ENCODE measurements at places on chromosomes 1 and 21. TPM values are rescaled to one million over a fixed set of nuclear protein-coding genes. Genes with fewer than 3 reads are reported as not detected.

DNA sequence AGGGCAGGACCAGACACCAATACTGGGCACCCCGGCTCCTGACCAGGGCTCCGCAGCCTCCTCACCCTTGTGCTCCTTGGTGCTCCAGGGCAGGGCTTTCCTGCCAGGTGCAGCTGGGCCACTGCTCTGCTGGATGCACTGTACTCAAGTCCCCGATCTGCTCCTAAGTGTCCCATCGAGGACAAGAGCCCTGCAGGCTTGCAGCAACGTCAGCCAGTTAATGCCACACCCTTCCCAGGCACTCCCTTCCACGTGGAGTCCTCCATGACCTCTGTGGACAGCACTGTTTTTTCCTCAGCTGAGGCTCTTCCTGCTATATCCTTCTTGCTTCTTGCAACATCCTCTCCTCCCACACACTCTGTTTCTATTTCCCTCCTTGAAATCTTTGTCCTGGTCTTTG is 94.0 kb upstream of the NGF start:
- no peaks in the 10 kb centered on the region for H3K36me3 ChIP-seq
- H3K4me1 ChIP-seq: peaks cover 12% of the 10 kb centered on the region
- no peaks in the 10 kb centered on the region for H3K27me3 ChIP-seq
- H3K27ac ChIP-seq: no peak overlapping the region

CD1D gene
- total RNA-seq: 0.97 TPM

GRCh38 chr1:76075877-76076276 is 1.3 kb downstream of the ST6GALNAC3 start:
- no peaks in the 10 kb centered on the region for H3K36me3 ChIP-seq
- DNase-seq: no peak
- peak overlapping the region; percentile 64 for H3K4me3 ChIP-seq
- peaks cover 3% of the 10 kb centered on the region for H3K27me3 ChIP-seq

TMEM200B gene
- total RNA-seq: 5.7 TPM

STIL gene
- total RNA-seq: 3.9 TPM

- H3K27ac ChIP-seq: peak overlapping the region; percentile 68
- H3K27me3 ChIP-seq: no peaks in the 10 kb centered on the region
- DNase-seq: peak; percentile 89
- H3K4me3 ChIP-seq: peak overlapping the region; percentile 35
These were observed 3.3 kb upstream of the LSM10 start for GRCh38 chr1:36400825-36401601.

DNA sequence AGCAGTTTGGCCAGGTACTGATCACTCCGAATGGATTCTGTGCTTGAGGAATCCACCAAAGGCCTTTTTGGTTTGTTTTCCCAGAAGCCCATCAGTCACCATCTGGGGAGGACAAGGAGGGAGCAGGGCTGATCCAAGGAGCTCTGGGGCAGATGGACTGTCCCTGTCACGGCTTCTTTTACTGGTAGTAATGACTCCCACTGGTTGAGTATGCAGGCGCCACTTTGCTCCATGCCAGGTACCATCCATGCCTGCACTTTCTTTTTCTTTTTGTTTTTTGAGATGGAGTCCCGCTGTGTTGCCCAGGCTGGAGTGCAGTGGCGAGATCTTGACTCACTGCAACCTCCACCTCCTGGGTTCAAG is 101.7 kb downstream of the UBIAD1 start:
- H3K36me3 ChIP-seq: no peaks in the 10 kb centered on the region
- H3K27me3 ChIP-seq: peaks cover 27% of the 10 kb centered on the region
- no peak overlapping the region for H3K4me3 ChIP-seq
- DNase-seq: no peak

DNA sequence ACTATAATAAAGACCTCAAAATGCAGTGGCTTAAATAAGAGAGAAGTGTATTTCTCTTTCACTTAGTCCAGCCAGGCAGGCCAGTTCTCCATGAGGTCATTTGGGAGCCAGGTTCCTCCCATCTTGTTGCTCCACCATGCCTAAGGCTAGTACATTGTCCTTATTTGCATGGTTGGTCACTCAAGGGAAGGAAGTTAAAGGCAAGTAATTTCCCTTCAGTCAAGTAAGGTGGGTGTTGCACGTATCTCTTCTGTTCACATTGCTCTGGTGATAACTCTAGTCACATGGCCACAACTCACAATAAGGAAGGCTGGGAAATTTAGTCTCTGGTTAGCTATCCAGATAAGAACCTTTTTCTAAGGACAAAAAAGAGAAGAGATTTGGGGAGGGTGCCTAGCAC is 27.2 kb upstream of the TADA1 start:
- no peak for DNase-seq
- no peak overlapping the region for H3K27ac ChIP-seq
- H3K4me3 ChIP-seq: no peak overlapping the region
- no peaks in the 10 kb centered on the region for H3K36me3 ChIP-seq
- no peaks in the 10 kb centered on the region for H3K27me3 ChIP-seq

- H3K4me3 ChIP-seq: no peak overlapping the region
- H3K36me3 ChIP-seq: peaks cover 54% of the 10 kb centered on the region
- H3K27ac ChIP-seq: peak overlapping the region; percentile 22
- no peaks in the 10 kb centered on the region for H3K27me3 ChIP-seq
These were observed 81.4 kb downstream of the SMYD2 start for GRCh38 chr1:214362188-214362882.

GRCh38 chr1:177043597-177043996 is 120.9 kb downstream of the ASTN1 start:
- no peaks in the 10 kb centered on the region for H3K27me3 ChIP-seq
- no peaks in the 10 kb centered on the region for H3K4me1 ChIP-seq
- no peak overlapping the region for H3K4me3 ChIP-seq
- no peak for DNase-seq

FUCA1 gene
- total RNA-seq: 17.6 TPM

GRCh38 chr1:58017641-58018040 is 528.9 kb downstream of the OMA1 start:
- no peaks in the 10 kb centered on the region for H3K36me3 ChIP-seq
- DNase-seq: no peak
- H3K27ac ChIP-seq: no peak overlapping the region
- no peaks in the 10 kb centered on the region for H3K4me1 ChIP-seq
- no peaks in the 10 kb centered on the region for H3K27me3 ChIP-seq

- DNase-seq: no peak
- no peak overlapping the region for H3K4me3 ChIP-seq
- H3K27me3 ChIP-seq: no peaks in the 10 kb centered on the region
- H3K27ac ChIP-seq: no peak overlapping the region
These were observed 234.3 kb upstream of the TMEM51 start for GRCh38 chr1:14919289-14919688.

F13B gene
- total RNA-seq: not detected

GRCh38 chr1:151315565-151316235 is 11.5 kb downstream of the PI4KB start:
- no peak for DNase-seq
- no peaks in the 10 kb centered on the region for H3K27me3 ChIP-seq
- no peak overlapping the region for H3K27ac ChIP-seq
- no peak overlapping the region for H3K4me3 ChIP-seq
- H3K4me1 ChIP-seq: peaks cover 55% of the 10 kb centered on the region

PATJ gene
- 61.3 TPM for total RNA-seq

- no peaks in the 10 kb centered on the region for H3K27me3 ChIP-seq
- no peaks in the 10 kb centered on the region for H3K36me3 ChIP-seq
- H3K4me1 ChIP-seq: peaks cover 47% of the 10 kb centered on the region
- H3K4me3 ChIP-seq: no peak overlapping the region
These were observed 9.6 kb downstream of the CAPZA1 start for GRCh38 chr1:112629256-112629655.

ESPN gene
- 47.9 TPM for total RNA-seq

GRCh38 chr1:93738926-93739325 is 57.3 kb upstream of the BCAR3 start:
- no peaks in the 10 kb centered on the region for H3K27me3 ChIP-seq
- H3K4me3 ChIP-seq: no peak overlapping the region
- H3K4me1 ChIP-seq: peaks cover 14% of the 10 kb centered on the region
- no peaks in the 10 kb centered on the region for H3K36me3 ChIP-seq

DNA sequence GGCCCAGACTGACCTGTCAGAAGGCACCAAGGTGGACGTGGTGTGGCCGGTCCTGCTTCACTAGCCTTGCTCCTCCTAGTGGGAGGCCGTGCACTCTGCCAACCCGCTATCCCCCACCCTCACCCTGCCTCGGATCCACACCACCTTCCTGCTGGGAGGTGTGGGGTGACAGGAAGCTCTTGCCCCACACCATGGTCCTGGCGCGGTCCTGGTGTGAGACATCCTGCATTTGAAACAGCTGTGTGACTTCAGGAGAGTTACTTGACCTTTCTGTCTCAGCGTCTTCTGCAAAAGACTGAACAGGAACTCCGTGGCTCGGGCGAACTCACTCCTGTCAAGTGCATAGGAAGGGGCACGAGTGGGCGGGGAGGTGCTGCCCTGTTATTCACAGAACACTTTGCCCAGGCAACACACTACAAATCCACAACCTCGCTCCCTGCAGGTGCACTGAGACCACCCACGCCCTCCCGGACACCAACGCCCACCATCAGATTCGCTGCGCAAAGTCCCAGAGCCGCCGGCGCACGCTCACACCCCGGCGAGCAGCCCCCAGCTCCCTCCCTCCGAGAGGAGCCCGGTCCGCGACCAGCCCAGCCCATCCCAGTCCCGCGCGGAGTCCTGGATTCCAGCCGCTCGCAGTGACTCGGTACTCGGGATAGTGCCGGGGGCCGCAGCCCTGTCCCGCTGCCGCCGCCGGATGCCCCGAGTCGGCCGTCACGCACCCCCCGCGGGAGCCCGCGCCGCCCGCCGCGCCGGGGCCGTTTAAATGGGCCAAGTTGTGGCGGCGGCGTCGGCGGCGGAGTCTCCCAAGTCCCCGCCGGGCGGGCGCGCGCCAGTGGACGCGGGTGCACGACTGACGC is at the start of gene SAMD11:
Gene SAMD11 (plus strand): TSS at position 793 of the 860 bp plus-strand sequence. CDS start 509 bp downstream, outside the sequence.
- H3K36me3 ChIP-seq: no peaks in the 10 kb centered on the region
- peak within 1 kb of the TSS; percentile 61 for H3K4me3 ChIP-seq
- H3K27ac ChIP-seq: no peak within 1 kb of the TSS
- DNase-seq: no peak
- peaks cover 58% of the 10 kb centered on the region for H3K4me1 ChIP-seq

NUDT4B gene
- 25.1 TPM for total RNA-seq

- peak within 1 kb of the TSS; percentile 6 for H3K4me3 ChIP-seq
- H3K27me3 ChIP-seq: no peaks in the 10 kb centered on the region
- H3K27ac ChIP-seq: no peak within 1 kb of the TSS
- DNase-seq: peak; percentile 76
- no peaks in the 10 kb centered on the region for H3K36me3 ChIP-seq
These were observed at the start of gene AGT for GRCh38 chr1:230713915-230714764. Gene AGT, minus strand, starts transcription at chr1:230714122. Its CDS starts 3,299 bp downstream, at chr1:230710823.

TGFB2 gene
- 2.3 TPM for total RNA-seq

- H3K27ac ChIP-seq: no peak overlapping the region
- H3K4me1 ChIP-seq: no peaks in the 10 kb centered on the region
- H3K27me3 ChIP-seq: no peaks in the 10 kb centered on the region
These were observed 110.3 kb downstream of the DUSP10 start for GRCh38 chr1:221631556-221631955.

TTC34 gene
- total RNA-seq: 0.17 TPM

ATP1A2 gene
- total RNA-seq: 5.3 TPM

DNA sequence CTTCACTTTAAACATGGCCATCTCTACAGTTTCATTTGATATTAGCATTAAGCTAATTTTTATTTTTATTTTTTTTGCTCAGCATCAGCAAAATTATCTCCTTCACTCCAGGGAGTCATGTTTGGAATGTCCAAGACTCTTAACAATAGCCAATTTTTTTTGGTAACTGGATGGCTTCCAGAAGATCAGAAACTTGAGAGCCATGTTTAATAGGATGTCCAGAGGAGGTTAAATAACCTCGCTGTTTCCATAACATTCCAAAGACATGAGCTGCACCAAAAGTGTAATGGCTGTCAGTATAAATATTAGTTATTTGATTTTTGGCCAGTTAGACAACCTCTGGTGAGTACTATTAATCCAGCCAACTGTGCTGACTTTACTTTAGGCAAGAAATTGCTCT is 80.7 kb downstream of the DNTTIP2 start:
- H3K27me3 ChIP-seq: no peaks in the 10 kb centered on the region
- no peaks in the 10 kb centered on the region for H3K4me1 ChIP-seq
- no peak overlapping the region for H3K27ac ChIP-seq

MARK1 gene
- total RNA-seq: 2.9 TPM

- H3K4me1 ChIP-seq: no peaks in the 10 kb centered on the region
- H3K36me3 ChIP-seq: no peaks in the 10 kb centered on the region
- H3K27me3 ChIP-seq: peaks cover 6% of the 10 kb centered on the region
These were observed 12.8 kb upstream of the TRIM63 start for GRCh38 chr1:26079960-26080814.

PTGS2 gene
- 7.1 TPM for total RNA-seq

GRCh38 chr1:8427986-8428385 is 110.1 kb downstream of the SLC45A1 start:
- peak overlapping the region; percentile 12 for H3K27ac ChIP-seq
- no peak overlapping the region for H3K4me3 ChIP-seq
- no peaks in the 10 kb centered on the region for H3K36me3 ChIP-seq
- peaks cover 24% of the 10 kb centered on the region for H3K4me1 ChIP-seq
- DNase-seq: no peak
- no peaks in the 10 kb centered on the region for H3K27me3 ChIP-seq

TEX35 gene
- total RNA-seq: not detected

GRCh38 chr1:119720866-119721440 is 9.2 kb downstream of the PHGDH start:
- H3K36me3 ChIP-seq: peaks cover 23% of the 10 kb centered on the region
- no peaks in the 10 kb centered on the region for H3K27me3 ChIP-seq
- no peak for DNase-seq
- H3K4me1 ChIP-seq: peaks cover 4% of the 10 kb centered on the region
- H3K27ac ChIP-seq: no peak overlapping the region

GRCh38 chr1:240031009-240031408 is 60.7 kb upstream of the FMN2 start:
- H3K4me1 ChIP-seq: no peaks in the 10 kb centered on the region
- H3K36me3 ChIP-seq: no peaks in the 10 kb centered on the region
- no peak overlapping the region for H3K4me3 ChIP-seq

B3GALT2 gene
- not detected for total RNA-seq

GRCh38 chr1:242189591-242189990 is 190.7 kb upstream of the MAP1LC3C start:
- H3K4me3 ChIP-seq: no peak overlapping the region
- H3K27me3 ChIP-seq: no peaks in the 10 kb centered on the region
- no peak for DNase-seq

- no peaks in the 10 kb centered on the region for H3K36me3 ChIP-seq
- no peak overlapping the region for H3K27ac ChIP-seq
- no peak overlapping the region for H3K4me3 ChIP-seq
- H3K4me1 ChIP-seq: no peaks in the 10 kb centered on the region
- DNase-seq: no peak
- no peaks in the 10 kb centered on the region for H3K27me3 ChIP-seq
These were observed 40.5 kb downstream of the URB2 start for GRCh38 chr1:229666585-229666984.

DNA sequence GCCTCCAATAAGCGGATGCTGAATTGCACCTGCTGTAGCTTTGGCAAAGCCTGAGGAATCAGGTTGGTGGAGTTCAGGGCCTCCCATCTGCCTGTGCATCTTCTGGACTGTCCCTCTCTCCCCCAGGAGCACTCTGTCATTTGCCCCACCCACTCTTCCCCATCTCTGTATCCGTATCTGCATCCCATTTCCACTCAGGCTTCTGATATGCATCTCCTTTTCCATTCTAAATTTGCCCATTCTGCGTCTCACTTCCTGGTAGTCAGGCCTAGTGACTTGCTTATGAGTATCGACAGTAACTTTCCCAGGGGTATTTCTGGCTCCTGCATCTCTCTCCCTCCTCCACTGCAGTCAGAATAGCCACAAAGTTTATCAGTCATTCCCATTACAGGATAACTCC is 15.6 kb downstream of the MR1 start:
- H3K4me3 ChIP-seq: no peak overlapping the region
- peaks cover 16% of the 10 kb centered on the region for H3K36me3 ChIP-seq
- H3K27ac ChIP-seq: no peak overlapping the region

DDI2 gene
- total RNA-seq: 90.0 TPM

GRCh38 chr1:174445817-174446216 is 1.9 kb upstream of the GPR52 start:
- H3K27me3 ChIP-seq: no peaks in the 10 kb centered on the region
- H3K4me3 ChIP-seq: no peak overlapping the region
- no peaks in the 10 kb centered on the region for H3K36me3 ChIP-seq
- no peaks in the 10 kb centered on the region for H3K4me1 ChIP-seq
- H3K27ac ChIP-seq: no peak overlapping the region

MAN1C1 gene
- total RNA-seq: 15.2 TPM

SYT11 gene
- total RNA-seq: 3.1 TPM
